ENCODE measurements at places on chromosomes 3 and 15.

GRCh38 chr3:190502946-190503345 lies 10.9 kb upstream of the IL1RAP start:
- no peak for DNase-seq

DNA sequence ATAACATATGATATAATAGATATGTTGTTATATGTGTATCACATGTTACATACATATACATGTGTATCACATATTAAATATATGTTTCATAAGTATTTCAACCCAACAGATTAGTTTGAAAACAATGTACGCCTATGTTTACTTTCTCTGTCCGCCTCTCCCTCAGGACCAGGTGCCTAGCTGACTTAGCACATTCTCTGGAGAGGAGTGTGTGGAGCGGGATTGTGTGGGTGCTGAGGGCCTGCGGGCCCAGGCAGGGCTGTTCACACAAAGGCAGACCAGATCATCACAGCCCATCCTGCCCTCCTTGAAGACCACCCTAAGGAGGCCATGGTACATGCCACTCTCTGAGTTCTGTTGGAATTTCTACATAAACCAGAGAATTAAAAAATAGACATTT lies 81.0 kb downstream of the PLXNA1 start:
- no peak for DNase-seq

GRCh38 chr15:73150831-73151230 lies 98.6 kb downstream of the NEO1 start:
- DNase-seq: no peak

DNA sequence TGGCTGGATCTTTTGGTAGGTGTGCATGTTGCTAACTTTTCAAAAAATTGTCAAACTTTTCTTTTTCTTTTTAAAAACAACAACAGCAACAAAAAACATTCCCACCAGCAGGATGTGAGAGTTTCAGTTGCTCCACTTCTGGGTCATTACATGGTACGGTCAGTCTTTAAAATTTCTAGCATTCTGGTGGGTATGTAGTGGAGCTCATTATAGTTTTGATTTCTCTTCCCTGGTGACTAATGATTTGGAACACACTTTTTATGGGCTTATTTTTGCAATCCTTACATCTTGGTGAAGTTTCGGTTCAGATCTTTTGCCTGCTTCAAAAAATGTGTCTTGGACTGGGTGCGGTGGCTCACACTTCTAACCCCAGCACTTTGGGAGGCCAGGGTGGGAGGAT lies 19.3 kb downstream of the ATP1B3 start:
- DNase-seq: no peak

DNA sequence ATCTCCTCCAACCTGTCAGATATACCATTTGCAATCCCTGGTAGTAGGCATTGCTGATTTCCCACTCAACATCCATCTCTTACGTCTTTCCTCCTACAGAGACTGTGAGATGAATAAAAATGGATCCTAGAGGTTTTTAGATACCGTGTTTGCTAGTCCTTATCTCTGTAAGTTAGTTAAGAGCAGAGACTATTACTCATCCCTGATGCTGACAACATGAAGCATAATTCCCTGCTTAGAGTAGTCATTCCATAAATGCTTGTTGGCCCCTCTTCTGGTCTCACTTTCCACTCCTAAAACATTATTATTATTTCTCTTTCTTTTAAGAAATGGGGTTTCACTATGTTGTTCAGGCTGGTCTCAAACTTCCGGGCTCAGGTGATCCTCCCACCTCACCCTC lies 136.2 kb downstream of the RTP4 start:
- DNase-seq: no peak

GRCh38 chr15:69071260-69071659 lies 56.8 kb downstream of the NOX5 start:
- DNase-seq: no peak

GRCh38 chr3:115401851-115402501 lies 221.3 kb upstream of the GAP43 start:
- DNase-seq: no peak

DNA sequence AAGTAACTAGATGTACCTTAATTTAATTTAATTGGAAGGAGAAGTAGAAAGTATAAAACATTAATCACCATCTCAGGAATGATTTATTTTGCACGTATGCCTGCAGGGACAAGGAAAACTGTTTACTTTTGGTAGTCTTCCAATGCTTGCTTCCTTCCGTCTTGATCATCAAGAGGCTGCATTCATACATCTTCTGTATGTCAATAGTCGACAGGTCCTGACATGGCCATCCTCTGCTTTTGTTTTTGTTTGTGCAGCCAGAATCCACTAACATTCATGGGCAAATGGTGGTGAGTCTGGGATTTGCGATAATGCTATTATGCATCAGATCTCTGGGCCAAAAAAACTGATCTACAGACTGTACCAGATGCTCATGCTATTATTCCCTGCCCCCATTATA lies 56.6 kb upstream of the ZPLD1 start:
- no peak for DNase-seq

DNA sequence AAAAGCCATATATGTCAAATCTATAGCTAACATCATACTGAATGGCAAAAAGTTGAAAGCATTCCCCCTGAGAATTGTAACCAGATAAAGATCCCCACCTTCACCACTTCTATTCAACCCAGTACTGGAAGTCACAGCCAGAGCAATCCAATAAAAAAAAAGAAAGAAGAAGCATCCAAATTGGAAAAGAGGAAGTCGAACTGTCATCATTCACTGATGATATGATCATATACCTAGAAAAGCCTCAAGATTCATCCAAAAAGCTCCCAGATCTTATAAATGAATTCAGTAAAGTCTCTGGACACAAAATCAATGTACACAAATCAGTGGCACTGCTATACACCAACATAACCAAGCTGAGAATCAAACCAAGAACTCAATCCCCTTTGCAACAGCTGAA lies 97.4 kb downstream of the CBLB start:
- no peak for DNase-seq

GRCh38 chr3:119637679-119638477 lies 22.5 kb downstream of the POPDC2 start:
- DNase-seq: no peak

DNA sequence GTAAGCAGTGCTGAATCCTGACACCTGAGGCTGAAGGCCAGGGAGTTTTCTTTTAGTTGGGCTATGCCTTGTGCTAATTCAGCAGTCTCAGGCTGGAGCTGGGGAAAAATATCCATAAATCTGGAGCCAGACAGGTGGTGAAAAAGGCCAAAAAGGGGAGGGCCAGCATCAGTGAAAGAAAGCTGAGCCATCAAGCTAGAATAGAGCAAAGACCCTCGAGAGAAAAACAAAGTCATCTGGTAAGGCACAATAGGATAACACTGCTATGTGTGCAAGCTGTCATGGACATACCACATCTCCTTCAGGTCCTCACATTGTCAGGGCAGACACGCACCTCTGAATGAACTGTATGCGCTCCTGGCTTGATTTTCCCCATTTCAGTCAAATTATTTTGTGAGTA lies 687.9 kb downstream of the SQOR start:
- no peak for DNase-seq

DNA sequence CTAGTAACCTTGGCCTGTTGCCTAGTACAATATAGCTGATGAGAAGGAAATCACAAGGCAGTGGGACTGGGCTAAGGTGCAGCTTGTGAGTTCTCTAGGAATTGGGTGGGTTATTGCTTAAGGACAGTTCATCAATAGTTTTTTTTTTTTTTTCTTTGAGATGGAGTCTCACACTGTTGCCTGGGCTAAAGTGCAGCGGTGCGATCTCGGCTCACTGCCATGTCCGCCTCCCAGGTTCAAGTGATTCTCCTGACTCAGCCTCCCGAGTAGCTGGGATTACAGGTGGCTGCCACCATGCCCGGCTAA lies 11.5 kb downstream of the ACKR2 start:
- no peak for DNase-seq

GRCh38 chr15:52805351-52806283 lies 15.5 kb upstream of the ONECUT1 start:
- DNase-seq: no peak

DNA sequence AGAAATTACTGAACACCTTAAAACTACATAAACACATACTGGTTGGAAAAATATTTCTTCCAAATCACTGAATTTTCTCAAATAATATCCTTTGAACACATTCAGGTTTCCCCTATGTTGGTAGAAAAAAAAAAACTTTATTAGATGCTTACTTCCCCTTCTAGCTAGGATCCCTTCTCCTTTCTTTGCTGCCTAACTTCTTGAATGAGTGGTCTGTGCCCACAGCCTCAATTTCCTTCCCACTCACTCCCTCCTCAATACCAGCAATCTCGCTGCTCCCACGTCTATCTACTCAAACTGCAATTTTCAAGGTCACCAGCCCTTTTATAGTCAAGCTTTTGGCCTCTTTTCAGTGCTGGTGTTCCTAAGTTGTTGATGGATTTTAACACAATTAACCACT lies 8.3 kb downstream of the CD200R1 start:
- DNase-seq: no peak

DNA sequence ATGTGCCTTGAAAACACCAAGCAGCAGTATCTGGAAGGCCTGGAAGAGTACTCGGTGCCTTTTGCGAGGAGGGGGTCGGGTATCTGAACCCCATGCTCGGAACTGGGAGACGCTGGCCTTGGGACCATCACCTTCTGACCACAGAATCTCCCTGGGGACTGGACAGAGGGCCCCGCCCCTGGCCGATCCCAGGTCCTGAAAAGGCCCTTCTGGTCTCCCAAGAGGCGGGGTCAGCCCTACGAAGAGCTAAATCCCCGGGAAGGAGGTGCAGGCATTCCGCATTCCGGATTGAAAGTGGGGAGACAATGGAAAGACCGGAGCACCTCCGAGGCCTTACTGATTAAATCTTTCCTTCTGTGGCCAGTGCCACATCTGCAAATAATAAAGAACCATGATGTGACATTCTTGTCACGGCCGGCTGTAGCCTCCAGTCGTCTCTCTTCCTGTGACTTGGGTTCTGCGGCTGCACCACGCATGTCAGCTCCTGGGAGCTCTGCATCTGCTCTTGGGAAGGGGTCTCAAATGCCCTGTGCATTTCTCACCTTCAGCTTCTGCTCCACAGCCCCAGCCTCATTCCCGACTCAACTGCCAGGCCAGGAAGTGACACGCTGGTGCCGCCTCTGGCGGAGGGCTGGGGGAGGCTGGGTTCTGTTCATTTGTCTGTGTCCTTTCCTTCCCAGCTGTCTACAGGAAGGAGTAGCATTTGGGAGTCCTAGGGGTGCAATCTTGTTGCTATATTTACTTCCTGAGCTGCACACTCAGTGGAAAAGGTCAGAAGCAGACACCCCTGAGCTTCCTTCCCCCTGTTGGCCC lies 173.5 kb downstream of the KLF13 start:
- no peak for DNase-seq

GRCh38 chr3:131957980-131958379 lies 76.8 kb downstream of the CPNE4 start:
- no peak for DNase-seq

DNA sequence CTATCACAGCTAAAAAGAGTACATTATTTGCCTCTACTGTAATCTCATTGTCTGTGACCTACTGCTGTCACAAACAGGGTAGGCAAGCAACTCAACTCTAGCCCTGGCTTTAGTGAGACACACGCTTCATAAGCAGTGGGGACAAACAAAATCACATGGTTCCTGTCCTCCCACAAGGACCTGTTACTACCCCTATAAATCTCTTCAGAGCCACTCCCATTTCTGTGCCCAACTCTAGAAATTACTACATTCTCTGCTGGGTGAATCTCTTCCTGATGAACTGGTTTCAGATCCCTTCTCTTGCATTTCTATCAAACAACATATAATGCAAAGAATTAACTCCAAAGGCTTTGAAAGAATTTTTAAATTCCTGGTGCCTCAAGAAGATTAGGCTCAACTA lies 117.3 kb downstream of the DMXL2 start:
- no peak for DNase-seq

- no peak for DNase-seq
These were observed 68.5 kb downstream of the GPR176 start for GRCh38 chr15:39851500-39852092.

GRCh38 chr3:185781759-185782158 lies 43.1 kb downstream of the IGF2BP2 start:
- DNase-seq: no peak

DNA sequence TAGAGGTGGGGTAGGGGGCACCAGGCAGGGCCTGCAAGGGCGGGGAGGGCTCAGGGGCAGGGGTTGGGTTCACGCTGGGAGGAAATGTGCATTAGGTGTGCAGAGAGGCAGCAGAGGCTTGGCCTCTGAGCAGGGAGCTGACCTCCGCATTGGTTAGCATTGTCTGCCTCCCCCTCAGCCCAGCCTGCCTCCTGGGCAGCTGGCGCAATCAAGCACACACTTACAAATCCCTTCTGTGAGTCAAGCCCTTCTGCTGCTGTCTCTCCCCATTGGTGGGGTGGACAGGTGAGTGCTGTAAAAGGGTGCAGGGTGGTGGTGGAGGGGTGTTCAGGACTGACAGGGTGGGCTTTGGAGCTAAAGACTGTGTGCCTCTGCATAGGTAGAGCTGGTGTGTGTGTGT lies 9.3 kb downstream of the LOXL1 start:
- DNase-seq: no peak

- DNase-seq: no peak
These were observed 223.8 kb downstream of the OPA1 start for GRCh38 chr3:193816656-193817311.

DNA sequence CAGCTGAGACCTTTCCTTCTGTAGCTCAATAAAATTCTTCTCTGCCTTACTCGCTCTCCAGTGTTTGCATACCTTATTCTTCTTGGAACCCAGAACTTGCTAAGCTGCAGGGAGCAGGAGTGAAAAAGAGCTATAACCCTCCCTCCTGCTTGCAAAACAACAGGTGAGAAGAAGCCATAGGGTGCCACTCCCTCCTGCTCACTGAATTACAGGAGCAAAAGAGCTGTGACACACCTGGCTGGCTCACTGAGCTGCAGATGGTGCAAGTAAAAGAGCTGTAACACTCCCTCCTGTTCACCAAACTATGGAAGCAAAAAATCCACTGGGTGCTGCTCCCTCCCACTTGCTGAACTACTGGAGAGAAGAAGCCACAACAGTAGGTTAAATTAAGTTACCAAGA lies 44.2 kb upstream of the C2CD4B start:
- no peak for DNase-seq

DNA sequence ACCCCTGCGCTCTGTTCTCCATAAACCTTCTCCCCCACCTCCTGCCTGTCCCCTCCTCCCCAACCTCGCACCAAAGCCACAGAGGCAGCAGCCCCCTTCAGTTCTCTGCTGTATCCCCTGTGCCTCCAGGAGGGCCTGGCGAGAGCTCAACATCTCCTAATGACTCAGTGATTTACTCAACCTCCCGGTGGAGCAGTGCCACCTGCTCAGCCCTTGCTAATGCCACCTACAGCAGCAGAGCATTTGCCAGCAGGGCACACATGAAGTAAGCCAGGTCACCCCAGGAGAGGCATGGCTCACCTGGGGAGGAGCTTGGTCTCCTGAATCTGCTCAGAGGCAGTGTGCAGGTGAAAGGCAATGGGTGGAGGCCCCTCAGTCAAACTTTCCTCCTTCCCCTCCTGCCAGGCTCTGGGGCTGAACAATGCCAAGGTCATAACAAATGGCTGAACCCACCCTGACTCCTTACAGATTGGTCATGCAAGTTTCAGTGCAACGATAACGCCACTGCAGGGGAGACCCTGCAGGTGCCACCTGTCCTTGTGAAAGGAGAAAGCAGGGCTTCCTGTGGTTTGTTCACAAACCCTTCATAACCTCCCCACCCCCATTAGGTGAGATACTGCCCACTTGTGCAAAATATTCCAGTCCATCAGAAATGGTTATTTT lies 19.8 kb downstream of the TRPM1 start:
- no peak for DNase-seq

- DNase-seq: no peak
These were observed 156.6 kb downstream of the SMAD6 start for GRCh38 chr15:66858423-66859207.

- no peak for DNase-seq
These were observed 662.3 kb downstream of the NR2F2 start for GRCh38 chr15:96992817-96993216.

Measured in activated CD4-positive, alpha-beta T cell treated with anti-CD3 and anti-CD28 coated beads, Interleukin-2, amount 50 U/mL, for 4 hours (primary cell).